Activated naive CD4-positive, alpha-beta T cell treated with anti-CD3 and anti-CD28 coated beads for 36 hours (primary cell): ENCODE measurements at places on chromosomes 6 and 20. TPM values are rescaled to one million over a fixed set of nuclear protein-coding genes. Genes with fewer than 3 reads are reported as not detected.
A peak's percentile ranks its signal among the peaks of the same experiment; 100 is the strongest.

Gene ANKEF1
- 3.2 TPM for total RNA-seq

Gene ADISSP
- 50.4 TPM for total RNA-seq

Gene PDE10A
- total RNA-seq = not detected

Gene HLA-DRB1
- 4.1 TPM for total RNA-seq

Gene FOXA2
- not detected for total RNA-seq

Gene ESR1
- total RNA-seq = 0.52 TPM

DNA sequence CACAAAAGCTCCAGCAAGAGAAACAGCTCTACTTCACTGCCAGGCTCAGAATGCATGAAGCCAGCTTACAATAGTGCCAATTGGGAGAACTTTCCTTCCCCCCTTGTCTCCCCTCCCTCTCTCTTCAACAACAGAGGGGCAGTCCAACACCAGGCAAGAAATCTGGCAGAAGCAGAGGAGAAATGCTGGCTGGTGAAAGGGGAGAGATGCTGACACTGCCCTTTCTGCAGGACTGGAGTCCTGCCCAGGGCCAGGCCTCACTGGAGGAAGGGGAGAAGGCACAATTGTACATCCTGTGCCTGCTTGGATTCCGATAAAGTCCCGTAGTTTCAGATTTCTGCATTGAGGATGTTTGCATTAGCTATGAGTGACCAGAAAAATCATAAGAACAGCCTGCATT, 148.6 kb downstream of the LRRC1 start:
- no peak for DNase-seq
- H3K4me3 ChIP-seq = no peak overlapping the region
- H3K36me3 ChIP-seq = no peaks in the 10 kb centered on the region
- peaks cover 15% of the 10 kb centered on the region for H3K27me3 ChIP-seq
- peaks cover 4% of the 10 kb centered on the region for H3K4me1 ChIP-seq
- H3K27ac ChIP-seq = no peak overlapping the region

DNA sequence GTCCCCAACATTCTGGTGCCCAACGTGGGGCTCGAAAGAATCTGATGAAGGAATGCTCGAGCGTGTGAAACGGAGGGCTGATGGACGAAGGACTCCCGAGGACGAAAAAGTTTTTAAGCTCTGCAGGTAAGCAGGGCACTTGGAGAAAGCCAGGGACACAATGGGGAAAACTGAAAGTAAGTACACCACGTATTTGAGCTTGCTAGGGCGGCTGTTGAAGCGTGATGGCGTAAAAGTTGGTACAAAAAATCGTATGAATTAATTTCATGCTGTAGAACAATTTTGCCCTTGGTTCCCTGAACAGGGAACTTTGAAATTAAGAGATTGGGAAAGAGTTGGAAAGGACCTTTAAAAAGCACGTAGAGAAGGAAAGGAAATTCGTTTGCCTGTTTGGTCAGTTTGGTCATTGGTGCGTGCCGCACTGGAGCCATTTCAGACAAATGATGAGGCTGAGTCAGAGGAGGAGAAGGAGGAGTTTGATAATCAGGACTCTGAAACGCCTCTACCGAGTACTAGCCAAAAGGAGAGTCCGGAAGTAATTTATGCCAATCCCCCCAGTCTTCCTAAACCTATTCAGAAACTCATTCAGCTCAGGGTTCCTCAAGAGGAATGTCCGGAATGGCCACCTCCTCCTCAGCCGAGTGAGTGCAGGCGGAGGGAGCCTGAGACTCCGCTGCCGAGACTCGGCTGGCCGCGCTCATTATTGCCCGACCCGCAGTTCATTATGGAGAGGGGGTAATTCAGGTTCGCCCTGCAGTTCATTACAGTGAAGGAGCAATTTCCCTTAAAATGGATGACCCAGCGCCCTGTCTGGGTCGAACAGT, 59.2 kb upstream of the PRSS16 start:
- peaks cover 9% of the 10 kb centered on the region for H3K4me1 ChIP-seq
- peak; percentile 31 for DNase-seq
- no peak overlapping the region for H3K27ac ChIP-seq
- no peaks in the 10 kb centered on the region for H3K36me3 ChIP-seq
- H3K4me3 ChIP-seq = peak overlapping the region; percentile 84
- no peaks in the 10 kb centered on the region for H3K27me3 ChIP-seq

DNA sequence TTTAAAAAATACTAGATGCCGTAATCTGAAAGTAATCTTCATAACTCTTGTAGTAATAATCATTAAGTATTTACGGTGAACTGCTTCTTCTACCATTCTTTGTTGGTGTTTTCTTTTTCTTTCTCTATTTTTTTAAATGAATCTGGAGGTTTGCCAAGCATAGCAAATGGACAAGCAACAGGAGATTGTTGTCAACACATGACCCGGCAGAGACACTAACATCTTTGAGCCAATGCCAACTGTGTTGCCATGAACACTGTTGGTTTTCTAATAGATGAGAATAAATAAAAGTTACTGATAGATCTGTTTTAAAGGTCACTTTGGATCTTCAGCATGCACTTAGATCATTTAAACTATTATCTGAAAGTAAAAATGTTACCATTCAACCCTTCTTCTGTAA, 523.6 kb upstream of the EYS start:
- DNase-seq = no peak
- no peaks in the 10 kb centered on the region for H3K27me3 ChIP-seq
- no peaks in the 10 kb centered on the region for H3K4me1 ChIP-seq
- no peak overlapping the region for H3K4me3 ChIP-seq

GRCh38 chr20:49384437-49385434, 97.7 kb downstream of the KCNB1 start:
- H3K27ac ChIP-seq = no peak overlapping the region
- peaks cover 10% of the 10 kb centered on the region for H3K27me3 ChIP-seq
- DNase-seq = peak; percentile 83
- no peak overlapping the region for H3K4me3 ChIP-seq
- no peaks in the 10 kb centered on the region for H3K4me1 ChIP-seq
- no peaks in the 10 kb centered on the region for H3K36me3 ChIP-seq

GRCh38 chr6:28943557-28944411, 20.0 kb upstream of the TRIM27 start:
- peak overlapping the region; percentile 90 for H3K4me3 ChIP-seq
- H3K4me1 ChIP-seq = peaks cover 37% of the 10 kb centered on the region
- H3K27ac ChIP-seq = peak overlapping the region; percentile 93
- no peaks in the 10 kb centered on the region for H3K27me3 ChIP-seq
- H3K36me3 ChIP-seq = peaks cover 4% of the 10 kb centered on the region
- DNase-seq = peak; percentile 86

DNA sequence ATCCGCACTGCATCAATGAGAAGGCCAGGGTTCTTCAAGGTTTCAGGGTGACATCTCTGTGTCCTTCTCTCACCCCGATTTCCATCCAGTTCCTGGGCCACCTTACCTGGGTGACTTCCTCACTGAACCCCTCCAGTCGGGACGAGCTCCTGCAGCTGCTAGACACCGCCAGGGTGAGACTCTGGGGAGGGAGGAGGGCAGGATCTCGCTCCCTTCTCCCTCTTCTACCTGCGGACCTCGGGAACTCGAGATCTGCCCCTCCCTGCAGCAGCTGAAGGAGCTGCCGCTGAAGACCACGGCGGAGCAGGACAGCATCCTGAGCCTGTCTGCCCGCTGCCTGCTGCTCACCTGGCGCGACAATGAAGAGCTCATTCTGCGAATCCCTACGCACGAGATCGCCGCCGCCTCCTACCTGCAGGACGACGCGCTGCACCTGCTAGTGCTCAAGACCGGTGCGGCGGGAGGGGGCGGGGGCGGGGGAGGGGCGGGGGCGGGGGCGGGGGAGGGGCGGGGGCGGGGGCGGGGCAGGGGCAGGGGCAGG, 7.5 kb downstream of the CCM2L start:
- H3K4me1 ChIP-seq = peaks cover 16% of the 10 kb centered on the region
- no peak overlapping the region for H3K27ac ChIP-seq
- DNase-seq = peak; percentile 55

- no peak overlapping the region for H3K4me3 ChIP-seq
- DNase-seq = no peak
- H3K27me3 ChIP-seq = no peaks in the 10 kb centered on the region
- peak overlapping the region; percentile 84 for H3K27ac ChIP-seq
- H3K4me1 ChIP-seq = peaks cover 15% of the 10 kb centered on the region
These were observed 17.7 kb upstream of the STX16 start for GRCh38 chr20:58633161-58634053.

DNA sequence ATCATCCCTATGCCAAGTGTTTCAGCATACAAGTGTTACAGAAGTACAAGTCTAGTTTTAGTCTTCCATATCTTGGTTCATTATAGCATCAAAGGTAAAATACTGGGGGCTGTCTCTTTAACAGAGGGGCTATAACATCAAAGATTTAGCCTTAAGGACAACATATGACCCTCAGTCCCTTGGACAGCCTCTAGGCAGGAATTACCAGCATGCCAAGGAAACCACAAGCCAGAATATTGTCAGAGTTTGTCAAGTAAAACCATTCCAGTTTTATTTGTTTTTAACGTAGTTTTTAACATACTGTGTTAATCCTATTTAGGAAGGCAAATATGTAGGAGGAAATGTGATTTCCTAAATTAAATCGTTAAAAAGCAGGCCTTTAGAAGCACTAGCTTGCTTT, 18.6 kb downstream of the ZKSCAN8 start:
- H3K27ac ChIP-seq = no peak overlapping the region
- no peak overlapping the region for H3K4me3 ChIP-seq
- no peak for DNase-seq
- H3K27me3 ChIP-seq = peaks cover 2% of the 10 kb centered on the region
- peaks cover 43% of the 10 kb centered on the region for H3K36me3 ChIP-seq

DNA sequence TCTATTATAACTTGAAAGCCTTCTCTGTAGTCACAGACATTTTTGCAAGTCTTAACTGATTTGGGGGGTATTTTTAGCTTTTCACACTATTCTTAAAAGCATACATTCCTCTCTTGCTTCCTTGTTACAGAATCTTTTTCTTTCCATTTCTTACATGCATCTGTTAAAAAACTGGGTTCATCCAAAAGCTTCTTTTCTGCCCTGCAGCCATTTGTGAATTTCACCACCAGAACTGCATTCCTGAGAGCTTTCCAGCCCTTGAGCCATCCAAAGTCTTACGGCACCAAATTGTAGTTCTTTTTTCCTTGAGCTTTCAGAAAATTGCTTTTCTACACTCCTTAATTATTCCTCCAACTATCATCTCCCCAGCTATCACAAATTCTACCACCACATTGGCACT, 19.7 kb upstream of the GSTA4 start:
- no peak overlapping the region for H3K27ac ChIP-seq
- peaks cover 18% of the 10 kb centered on the region for H3K36me3 ChIP-seq
- no peak for DNase-seq

- no peak overlapping the region for H3K4me3 ChIP-seq
- H3K4me1 ChIP-seq = no peaks in the 10 kb centered on the region
- DNase-seq = no peak
These were observed 29.0 kb downstream of the PSMB1 start for GRCh38 chr6:170524172-170524502.

GRCh38 chr6:131586543-131586942, 13.5 kb downstream of the ARG1 start:
- no peaks in the 10 kb centered on the region for H3K4me1 ChIP-seq
- H3K27me3 ChIP-seq = no peaks in the 10 kb centered on the region

DNA sequence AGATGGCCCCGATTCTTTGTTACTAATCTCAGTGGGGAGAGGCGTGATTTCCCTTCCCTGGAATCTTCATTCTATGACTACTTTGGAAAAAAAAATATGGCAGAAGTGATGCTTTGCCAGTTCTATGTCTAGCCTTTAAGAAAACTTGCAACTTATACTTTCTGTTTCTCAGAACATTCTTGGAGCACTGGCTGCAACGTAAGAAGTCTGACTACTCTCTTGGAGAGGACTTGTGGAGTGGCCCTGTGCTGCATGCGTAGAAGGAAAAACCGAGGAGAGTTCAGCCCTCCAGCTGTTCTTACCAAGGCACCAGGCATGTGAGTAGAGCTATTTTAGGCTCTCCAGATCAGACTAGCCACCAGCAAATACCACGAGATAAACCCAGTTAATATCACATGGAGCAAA, 77.6 kb upstream of the STXBP5 start:
- no peak overlapping the region for H3K4me3 ChIP-seq
- peaks cover 4% of the 10 kb centered on the region for H3K4me1 ChIP-seq
- no peaks in the 10 kb centered on the region for H3K27me3 ChIP-seq
- no peak overlapping the region for H3K27ac ChIP-seq

DNA sequence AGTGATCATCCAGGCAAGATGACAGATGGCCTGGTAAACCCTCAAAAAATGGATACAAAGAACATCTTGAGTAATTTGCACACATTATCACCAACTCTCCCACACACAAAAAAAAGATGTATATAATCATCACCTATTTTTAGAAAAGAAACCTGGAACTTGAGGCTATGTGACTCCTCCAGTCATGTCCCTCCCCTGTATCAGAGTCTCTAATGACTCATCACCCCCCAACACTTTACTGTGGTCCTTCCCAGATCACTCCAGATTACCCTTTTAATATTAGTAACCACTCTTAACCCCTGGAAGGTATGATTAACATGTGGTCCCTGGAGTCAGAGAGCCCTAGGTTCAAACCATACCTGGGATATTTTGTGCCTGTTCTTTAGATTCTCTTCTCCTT, 144.8 kb downstream of the ZNF217 start:
- no peak for DNase-seq
- H3K36me3 ChIP-seq = peaks cover 70% of the 10 kb centered on the region
- no peak overlapping the region for H3K4me3 ChIP-seq
- H3K27ac ChIP-seq = peak overlapping the region; percentile 36
- H3K27me3 ChIP-seq = no peaks in the 10 kb centered on the region

- no peaks in the 10 kb centered on the region for H3K27me3 ChIP-seq
- no peaks in the 10 kb centered on the region for H3K36me3 ChIP-seq
- DNase-seq = peak; percentile 64
- H3K4me3 ChIP-seq = no peak overlapping the region
- H3K27ac ChIP-seq = peak overlapping the region; percentile 11
These were observed 528.6 kb upstream of the JARID2 start for GRCh38 chr6:14717307-14717706.

DNA sequence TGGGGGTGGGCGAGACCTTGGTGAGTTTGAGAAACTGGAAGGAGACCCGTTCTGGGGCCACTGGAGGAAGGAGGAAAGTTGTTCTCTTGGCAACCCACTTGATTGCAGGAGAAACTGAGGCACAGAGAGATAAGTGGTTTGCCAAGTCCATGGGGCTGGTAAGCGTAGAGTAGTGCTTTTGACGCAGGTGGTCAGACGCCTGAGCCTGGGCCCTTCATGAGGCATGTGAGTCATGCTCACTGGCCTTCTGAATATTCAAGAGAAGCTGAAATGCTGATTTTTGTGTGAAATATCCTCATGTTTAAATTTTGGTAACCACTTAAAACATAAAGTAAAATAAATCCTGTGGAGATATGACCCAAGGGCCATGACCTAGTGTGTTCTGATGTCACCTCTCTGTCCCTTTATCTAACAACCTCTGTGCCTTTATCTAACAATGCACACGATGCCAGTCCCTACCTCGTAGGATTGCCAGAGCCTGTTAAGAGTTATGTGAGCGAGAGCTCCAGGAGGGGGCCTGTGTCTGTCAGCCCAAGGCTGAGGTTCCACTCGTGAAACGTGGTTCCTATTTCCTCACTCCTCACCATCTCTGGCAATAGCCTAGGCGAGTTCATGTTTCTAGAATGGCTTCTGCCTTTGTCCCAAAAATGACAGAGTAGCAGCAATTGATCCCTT, 32.8 kb upstream of the PMEPA1 start:
- no peak overlapping the region for H3K27ac ChIP-seq
- no peaks in the 10 kb centered on the region for H3K4me1 ChIP-seq
- no peak for DNase-seq
- H3K4me3 ChIP-seq = no peak overlapping the region
